Stimulated activated CD4-positive, alpha-beta T cell treated with anti-CD3 and anti-CD28 coated beads, Interleukin-1b, Interleukin-23, amount 100 ng/mL, for 4 hours (primary cell): ENCODE measurements at places on chromosomes 1 and 21.

- no peak for DNase-seq
Measured at GRCh38 chr1:180680558-180681144, 48.8 kb downstream of the XPR1 start.

- DNase-seq: no peak
Measured at GRCh38 chr1:224368409-224368808, 11.7 kb downstream of the CNIH4 start.

GRCh38 chr1:212234431-212235395 lies 50.5 kb upstream of the PPP2R5A start:
- DNase-seq: no peak

- DNase-seq: no peak
Measured at GRCh38 chr1:202204065-202204464, 10.5 kb downstream of the LGR6 start.

GRCh38 chr1:35505911-35506798 lies 51.0 kb downstream of the KIAA0319L start:
- DNase-seq: no peak

- DNase-seq: no peak
Measured at GRCh38 chr1:169163059-169163458, 56.6 kb downstream of the ATP1B1 start.

- no peak for DNase-seq
Measured at GRCh38 chr1:22064751-22065402, 12.4 kb downstream of the CDC42 start.

DNA sequence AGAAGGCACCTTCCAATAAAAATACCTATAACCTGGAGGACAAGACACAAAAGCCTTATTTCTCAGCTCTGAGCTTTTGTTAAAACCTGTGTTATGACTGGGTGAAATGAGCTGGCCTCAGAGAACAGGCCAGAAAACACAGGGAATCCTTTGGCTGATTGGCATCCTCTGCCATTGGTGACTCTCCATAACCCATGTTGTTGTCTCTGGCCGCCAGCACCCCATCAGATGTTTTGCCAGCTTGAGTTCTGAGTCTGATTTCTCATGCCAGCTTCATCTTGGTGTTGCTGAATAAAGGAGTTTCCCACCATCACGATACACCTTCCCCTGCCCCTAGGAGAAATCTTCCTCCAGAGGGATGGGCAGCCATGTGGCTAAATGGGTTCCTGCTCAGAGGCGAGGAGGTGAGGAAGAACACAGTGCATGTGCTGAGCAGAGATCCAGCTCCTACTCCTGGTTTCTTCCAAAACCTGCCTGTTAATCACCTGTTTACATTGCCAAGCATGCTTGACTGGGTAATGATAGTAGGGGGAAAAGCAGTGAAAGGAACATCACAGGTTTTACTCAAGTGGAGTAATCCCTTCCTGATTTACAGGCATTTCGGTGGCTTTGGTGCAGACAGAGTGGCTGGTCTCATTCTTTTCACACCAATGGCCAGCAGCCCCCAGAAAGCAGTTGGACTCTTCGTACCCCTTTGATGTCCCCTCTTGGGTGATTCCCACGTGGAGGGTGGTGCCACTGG lies 109.8 kb downstream of the ROR1 start:
- no peak for DNase-seq

GRCh38 chr1:116529681-116530080 lies 41.1 kb downstream of the CD58 start:
- no peak for DNase-seq

- DNase-seq: no peak
Measured at GRCh38 chr1:119409731-119410130, 5.2 kb upstream of the HSD3B2 start.

DNA sequence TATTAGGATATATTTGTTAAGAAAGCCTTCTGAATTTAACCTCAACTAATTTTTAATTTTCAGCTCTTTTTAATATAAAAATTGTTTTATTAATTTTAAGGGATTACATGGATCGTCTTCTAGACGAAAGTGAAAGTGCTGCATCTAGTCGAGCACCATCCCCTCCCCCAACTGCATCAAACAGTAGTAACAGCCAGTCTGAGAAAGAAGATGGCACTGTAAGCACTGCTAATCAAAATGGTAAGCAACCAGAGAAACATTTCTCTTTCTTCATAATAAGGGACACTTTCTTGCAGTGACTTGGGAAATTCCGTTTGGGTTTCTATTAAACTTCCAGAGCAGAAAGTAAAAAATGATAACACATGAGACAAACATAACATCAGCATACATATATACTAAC lies 56.9 kb downstream of the MIER1 start:
- peak; percentile 28 for DNase-seq

GRCh38 chr1:201731592-201731991 lies 97.4 kb upstream of the IPO9 start:
- no peak for DNase-seq

- DNase-seq: no peak
Measured at GRCh38 chr1:183569801-183570200, 20.5 kb downstream of the NCF2 start.

DNA sequence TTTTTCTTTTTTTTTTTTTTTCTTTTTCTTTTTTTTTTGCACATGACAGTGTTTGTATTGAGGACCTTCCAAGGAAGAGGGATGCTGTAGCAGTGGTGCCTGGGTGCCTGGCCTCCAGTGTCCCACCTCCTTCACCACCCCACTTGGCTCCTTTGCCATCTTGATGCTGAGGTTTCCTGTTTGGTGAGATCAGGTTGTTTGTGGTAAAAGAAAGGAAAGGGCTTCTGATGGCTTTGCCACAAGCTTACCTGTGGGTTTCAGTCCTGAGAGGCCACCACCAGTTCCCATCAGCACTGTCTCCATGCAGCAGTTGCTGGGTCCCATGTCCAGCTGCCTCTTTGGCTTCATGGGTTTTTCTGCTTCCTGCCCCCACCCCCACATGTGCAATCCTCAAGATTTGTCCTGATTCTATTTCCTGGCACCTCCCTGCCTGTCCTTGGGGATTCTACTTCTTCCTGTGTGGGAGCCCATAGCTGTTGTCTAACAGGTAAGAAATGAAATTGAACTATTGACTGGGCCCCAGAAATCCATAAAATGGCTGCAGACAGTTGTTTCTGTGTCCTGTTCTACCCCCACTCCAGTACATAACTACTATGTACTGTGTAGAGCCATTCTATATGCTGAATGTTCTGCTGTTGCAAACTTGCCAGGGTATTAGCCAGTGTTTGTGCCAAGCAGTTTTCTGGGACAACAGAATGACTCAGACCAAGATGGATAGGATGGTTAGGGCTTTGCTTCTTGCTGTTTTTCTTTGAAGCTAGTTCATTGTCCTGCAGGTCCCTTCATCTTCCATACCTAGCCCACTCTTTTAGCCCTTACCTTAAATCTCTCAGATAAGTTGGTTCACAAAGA lies 4.2 kb upstream of the CCDC28B start:
- DNase-seq: no peak

- DNase-seq: no peak
Measured at GRCh38 chr1:27666791-27667254, 5.2 kb downstream of the IFI6 start.

GRCh38 chr1:180227861-180228647 lies 2.0 kb upstream of the LHX4 start:
- no peak for DNase-seq
